Osteoblast (primary cell): ENCODE measurements at places on chromosomes 12 and 14. TPM values are rescaled to one million over a fixed set of nuclear protein-coding genes. Genes with fewer than 3 reads are reported as not detected.

Gene TCL1A
- not detected in 2 replicates for total RNA-seq

Gene APOF
- not detected in 2 replicates for total RNA-seq

GRCh38 chr12:47736877-47737676, 11.8 kb upstream of the ENDOU start:
- no peaks in the 10 kb centered on the region for H3K27me3 ChIP-seq
- peak overlapping the region; percentile 9 for H3K4me3 ChIP-seq
- peak overlapping the region; percentile 19 for H3K27ac ChIP-seq
- DNase-seq: peak; percentile 97
- peaks cover 29% of the 10 kb centered on the region for H3K4me1 ChIP-seq

- DNase-seq: peak; percentile 77
- no peak overlapping the region for H3K4me3 ChIP-seq
- H3K27ac ChIP-seq: no peak overlapping the region
- H3K27me3 ChIP-seq: peaks cover 29% of the 10 kb centered on the region
- peaks cover 12% of the 10 kb centered on the region for H3K4me1 ChIP-seq
These were observed 7.7 kb downstream of the SMIM41 start for GRCh38 chr12:52086944-52087835.

- H3K4me3 ChIP-seq: no peak overlapping the region
- no peaks in the 10 kb centered on the region for H3K4me1 ChIP-seq
- no peak overlapping the region for H3K27ac ChIP-seq
These were observed 15.4 kb downstream of the RAB35 start for GRCh38 chr12:120101182-120101581.

DNA sequence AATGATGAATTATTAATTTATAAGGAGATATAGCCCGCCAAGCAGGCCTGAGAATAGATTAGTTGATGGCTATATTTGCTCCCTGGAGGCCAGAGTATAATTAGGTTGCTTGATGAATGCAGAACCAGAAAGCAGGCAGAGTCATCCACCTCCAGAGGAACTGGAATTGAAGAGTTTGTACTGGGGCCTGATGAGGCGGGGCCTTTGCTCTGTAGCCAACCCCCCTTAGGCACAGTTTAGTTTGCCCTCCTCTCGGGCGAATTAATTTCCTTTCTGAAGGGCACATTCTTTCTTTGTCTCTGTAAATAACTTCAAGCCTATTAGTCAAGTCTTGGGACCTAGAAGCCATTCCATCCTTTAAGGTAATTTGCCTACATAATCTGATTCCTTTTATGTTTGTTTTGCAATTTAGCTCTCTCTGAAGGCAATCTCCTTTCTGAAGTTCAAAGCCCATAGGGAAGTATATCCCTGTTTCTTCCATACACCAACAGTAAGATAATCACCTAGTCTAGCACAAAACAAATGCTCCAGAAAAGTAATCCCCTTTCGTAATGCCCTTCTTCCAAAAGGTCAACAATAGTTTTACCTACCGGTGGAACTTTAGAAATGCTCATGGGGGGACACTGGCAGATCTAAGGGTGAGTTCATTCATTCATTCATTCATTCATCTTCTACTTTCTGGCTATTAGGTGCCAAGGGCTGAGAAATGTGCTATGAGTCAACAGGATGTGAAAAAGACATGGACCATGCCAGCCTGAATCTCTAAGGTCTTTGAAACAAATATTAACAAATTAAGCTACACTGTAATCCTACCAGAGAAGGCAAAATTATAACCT, 84.8 kb upstream of the NUDT4 start:
- H3K27me3 ChIP-seq: no peaks in the 10 kb centered on the region
- H3K4me3 ChIP-seq: no peak overlapping the region
- no peak overlapping the region for H3K27ac ChIP-seq
- H3K36me3 ChIP-seq: no peaks in the 10 kb centered on the region
- DNase-seq: no peak

- no peak overlapping the region for H3K4me3 ChIP-seq
- DNase-seq: no peak
- H3K27me3 ChIP-seq: no peaks in the 10 kb centered on the region
- no peak overlapping the region for H3K27ac ChIP-seq
- H3K36me3 ChIP-seq: no peaks in the 10 kb centered on the region
- H3K4me1 ChIP-seq: no peaks in the 10 kb centered on the region
These were observed 1822.9 kb upstream of the FLRT2 start for GRCh38 chr14:83707056-83707455.
